ENCODE measurements at places on chromosomes 7 and 10.

DNA sequence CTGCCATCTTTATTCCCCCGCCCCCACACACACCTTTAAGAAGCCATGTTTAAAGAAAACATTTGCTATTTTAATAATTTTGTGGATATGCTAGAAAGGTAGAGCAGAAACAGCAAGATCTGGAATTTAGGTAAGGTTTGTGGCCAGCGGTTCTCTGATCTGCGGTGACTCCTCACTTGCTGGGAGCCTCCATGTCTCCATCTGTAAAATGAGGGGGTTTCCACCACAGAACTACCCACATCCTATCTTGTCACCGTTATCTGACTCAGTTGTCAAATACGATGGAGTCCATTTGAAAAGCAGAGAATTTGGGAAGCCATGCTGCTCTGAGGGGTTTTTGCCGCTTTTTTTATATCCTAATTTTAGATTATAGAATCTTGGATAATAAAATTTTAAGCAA is 23.3 kb downstream of the MACC1 start:
- no peak for DNase-seq

DNA sequence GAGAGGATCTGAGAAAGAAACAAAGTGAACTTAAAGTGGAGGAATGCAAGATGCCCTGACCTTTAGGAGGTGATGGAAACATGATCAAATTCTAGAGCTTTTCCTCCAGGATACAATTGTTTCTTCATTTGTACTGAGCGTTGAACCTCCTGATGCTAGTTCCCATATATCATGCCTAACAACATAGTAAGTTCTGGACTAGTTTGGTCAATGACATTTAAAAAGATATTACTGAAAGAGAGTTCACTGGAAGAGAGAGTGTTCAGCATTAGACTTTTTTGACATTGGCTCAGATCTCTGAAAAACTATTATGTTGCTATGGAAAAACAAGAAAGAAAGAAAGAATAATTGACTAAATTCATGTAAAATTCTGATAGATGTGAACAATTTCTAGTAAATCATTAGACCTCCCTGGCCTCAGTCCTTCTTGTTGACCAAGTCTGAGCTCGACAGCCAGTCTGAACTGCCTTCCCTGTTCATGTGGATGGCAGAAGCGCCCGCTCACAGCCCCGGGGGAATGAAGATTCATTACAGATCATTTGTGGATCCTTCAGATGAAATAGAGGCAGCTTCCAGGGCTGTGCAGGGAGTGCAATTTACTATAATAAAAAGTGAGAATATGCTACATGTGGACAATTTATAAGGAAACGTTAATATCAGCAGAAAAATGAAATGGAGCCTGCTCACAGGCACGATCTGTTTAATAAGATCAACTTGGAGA is 442.1 kb downstream of the GRID1 start:
- no peak for DNase-seq

DNA sequence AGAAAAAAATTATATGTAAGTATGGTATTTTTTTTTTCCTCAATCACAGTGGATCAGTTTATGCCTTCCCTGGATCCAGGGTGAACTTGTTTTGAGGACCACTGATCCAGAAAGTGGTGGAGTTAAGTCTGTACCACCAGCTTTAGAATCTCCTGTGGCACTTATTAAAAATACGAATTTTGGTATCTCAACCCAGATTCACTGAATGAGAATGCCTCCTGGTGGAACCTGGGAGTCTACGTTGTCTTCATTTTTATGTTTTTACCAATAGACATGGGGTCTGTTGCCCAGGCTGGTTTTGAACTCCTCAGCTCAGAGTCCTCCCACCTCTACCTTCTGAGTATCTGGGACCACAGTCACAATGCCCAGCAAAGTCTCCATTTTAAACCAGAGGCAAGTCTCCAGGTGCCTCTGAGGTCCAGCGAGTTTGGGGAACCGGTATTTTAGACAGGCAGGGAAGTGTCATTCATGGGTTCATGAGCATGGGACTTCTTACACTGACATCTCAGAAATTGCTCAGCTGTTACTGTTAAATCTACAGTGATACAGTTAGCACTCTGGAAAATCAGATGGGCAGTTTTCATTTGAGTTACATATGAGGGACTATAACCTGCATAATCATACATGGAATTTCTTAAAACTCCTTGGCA is 200.9 kb downstream of the AUTS2 start:
- no peak for DNase-seq

DNA sequence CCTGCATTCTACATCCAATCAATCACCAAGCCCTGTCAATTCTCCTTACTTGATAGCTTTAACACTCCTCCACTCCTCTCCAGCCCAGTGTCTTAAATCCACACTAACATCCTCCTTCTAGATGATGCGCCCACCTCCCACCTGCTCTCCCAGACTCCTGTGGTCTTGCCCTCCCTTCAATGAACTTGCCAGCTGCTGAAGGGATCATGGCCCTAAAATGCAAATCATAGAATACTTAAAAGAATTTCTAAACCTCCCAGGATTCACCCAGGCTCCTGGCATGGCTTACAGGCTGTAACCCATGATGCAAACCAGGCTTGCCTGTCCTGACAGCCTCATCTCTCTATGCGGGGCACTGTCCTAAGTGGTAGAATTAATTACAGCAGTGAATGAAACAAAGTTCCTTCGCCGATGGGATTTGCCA is 43.6 kb downstream of the SYPL1 start:
- no peak for DNase-seq

DNA sequence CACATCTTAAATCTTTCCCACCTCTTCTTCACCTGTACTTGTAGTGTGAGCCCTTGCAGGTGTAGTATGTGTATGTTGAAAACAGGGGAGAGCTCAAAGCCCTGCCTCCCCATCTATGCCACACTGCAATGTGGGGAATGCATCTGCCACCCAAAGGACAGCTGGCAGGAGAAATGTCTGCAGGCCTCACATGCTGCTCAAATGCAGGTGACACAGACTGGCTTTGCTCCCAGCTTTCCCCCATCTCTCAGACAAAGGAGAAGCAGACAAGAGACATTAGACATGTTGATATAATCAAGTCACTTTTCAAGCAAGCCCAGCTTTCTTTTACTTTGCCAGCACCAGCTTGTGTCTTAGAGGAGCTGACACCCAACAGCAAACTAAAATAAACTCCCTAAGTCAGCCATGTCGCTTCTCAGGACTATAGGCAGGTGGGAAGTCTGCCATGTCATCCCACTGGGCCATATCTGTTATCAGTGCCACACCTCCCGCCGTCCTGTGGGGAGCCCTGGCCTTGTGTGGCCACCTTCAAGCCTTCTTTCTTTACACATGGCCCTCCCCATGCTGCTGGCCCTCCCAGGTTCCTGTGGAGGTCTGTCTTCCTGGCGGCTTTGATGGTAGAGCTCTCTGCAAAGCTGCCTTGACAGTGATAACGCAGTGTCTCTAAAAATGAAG is 102.1 kb downstream of the CXCL12 start:
- DNase-seq = no peak

DNA sequence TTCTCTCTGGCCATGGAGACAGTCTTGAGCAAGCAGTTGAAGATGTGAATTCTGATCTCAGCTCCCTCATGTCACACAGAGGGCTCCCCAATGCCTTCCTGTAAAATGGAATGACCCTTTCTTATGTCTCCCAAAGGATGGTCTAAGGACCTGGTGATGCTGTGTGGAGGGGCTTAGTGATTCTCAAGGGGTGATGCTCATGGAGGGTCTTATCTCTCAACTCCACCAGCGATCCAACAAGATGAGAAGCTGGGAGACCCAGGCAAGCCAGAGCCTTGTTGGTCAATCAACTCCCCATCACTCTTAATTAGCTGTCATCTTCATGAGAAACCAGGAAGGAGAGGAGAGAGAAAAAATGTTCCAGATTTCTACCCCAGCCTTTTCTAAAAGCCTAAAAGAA is 78.0 kb upstream of the SORCS3 start:
- DNase-seq = no peak

- no peak for DNase-seq
Observed at GRCh38 chr7:82209179-82209747, 234.3 kb downstream of the CACNA2D1 start.

GRCh38 chr10:30392564-30392990 is 41.4 kb upstream of the MAP3K8 start:
- peak; percentile 82 for DNase-seq

All from RWPE1 (cell line).